ENCODE measurements at places on chromosomes 1 and 21. TPM values are rescaled to one million over a fixed set of nuclear protein-coding genes. Genes with fewer than 3 reads are reported as not detected.

The PWP2 gene
- total RNA-seq, result 25.5 TPM

The NBPF12 gene
- total RNA-seq, result 2.5 TPM

The IGSF3 gene
- 0.94 TPM for total RNA-seq

The CYYR1 gene
- 22.7 TPM for total RNA-seq

The OPTC gene
- not detected for total RNA-seq

The USH2A gene
- not detected for total RNA-seq

The HSPA6 gene
- total RNA-seq, result not detected

The RIPK4 gene
- total RNA-seq, result not detected

The LHX8 gene
- total RNA-seq, result not detected

The NUDT4B gene
- 40.1 TPM for total RNA-seq

The FMO2 gene
- total RNA-seq, result not detected

The EDN2 gene
- total RNA-seq, result not detected

The SLC26A9 gene
- 0.34 TPM for total RNA-seq

The LORICRIN gene
- total RNA-seq, result not detected

The B3GALT2 gene
- total RNA-seq, result 0.05 TPM

The RIIAD1 gene
- not detected for total RNA-seq

The GPR37L1 gene
- total RNA-seq, result not detected

The ARF1 gene
- total RNA-seq, result 596 TPM

The RAB25 gene
- not detected for total RNA-seq

The TRIM46 gene
- total RNA-seq, result 1.4 TPM

The ERVH48-1 gene
- not detected for total RNA-seq

The SPATA6 gene
- total RNA-seq, result 1.7 TPM

The REN gene
- total RNA-seq, result 0.40 TPM

The NPPA gene
- not detected for total RNA-seq

The CAPZB gene
- total RNA-seq, result 137 TPM

The KCNH1 gene
- total RNA-seq, result not detected

The LIX1L gene
- 41.1 TPM for total RNA-seq

The LRRC42 gene
- total RNA-seq, result 29.2 TPM

The SPATA45 gene
- not detected for total RNA-seq

The S100A9 gene
- not detected for total RNA-seq

The C4BPB gene
- total RNA-seq, result not detected

The MYBPH gene
- total RNA-seq, result not detected

The NMNAT2 gene
- 1.3 TPM for total RNA-seq

The KIAA1614 gene
- 2.5 TPM for total RNA-seq

The GPR153 gene
- 0.73 TPM for total RNA-seq

The KRTAP7-1 gene
- total RNA-seq, result not detected

The RNF186 gene
- total RNA-seq, result not detected

The PTGFR gene
- total RNA-seq, result 1.7 TPM

The MIXL1 gene
- total RNA-seq, result 0.20 TPM

The CENPF gene
- total RNA-seq, result 48.2 TPM

The PHF13 gene
- total RNA-seq, result 5.0 TPM

The FAM151A gene
- not detected for total RNA-seq

The FCGR3A gene
- not detected for total RNA-seq

The FCGR1A gene
- not detected for total RNA-seq

The CCDC30 gene
- total RNA-seq, result 0.20 TPM

The CAPN9 gene
- not detected for total RNA-seq

The CBS gene
- total RNA-seq, result 9.8 TPM

The CPLANE2 gene
- total RNA-seq, result 1.6 TPM

The MEAF6 gene
- total RNA-seq, result 85.2 TPM

The PRPF38A gene
- 12.1 TPM for total RNA-seq

The PTPRC gene
- total RNA-seq, result not detected

The ETV3L gene
- total RNA-seq, result not detected

The OR14A2 gene
- total RNA-seq, result not detected

The MAP3K7CL gene
- total RNA-seq, result 9.5 TPM

Measured in mammary microvascular endothelial cell (primary cell).